ENCODE measurements at places on chromosomes 7 and 10.

GRCh38 chr7:12728192-12728538 lies 40.7 kb downstream of the ARL4A start:
- no peak for DNase-seq

DNA sequence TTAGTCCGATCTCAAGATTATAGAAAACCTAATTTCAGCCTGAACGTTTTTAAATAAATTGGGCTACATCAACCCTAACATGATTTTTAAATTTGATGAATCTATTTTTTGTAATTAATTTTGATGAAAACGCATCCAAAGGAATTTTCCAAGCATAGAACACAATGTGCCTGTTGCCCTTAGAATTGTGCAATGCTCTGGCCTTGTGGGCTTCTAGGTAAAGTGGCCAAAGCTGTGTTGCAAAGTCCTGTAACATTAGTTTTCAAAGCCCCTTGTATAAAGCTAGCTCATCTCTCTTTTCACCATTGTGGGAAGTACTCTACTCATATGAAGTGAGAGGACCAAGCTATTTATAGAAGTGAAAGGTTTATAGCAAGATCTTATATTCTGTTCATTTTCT lies 138.4 kb upstream of the PRPS1L1 start:
- no peak for DNase-seq

DNA sequence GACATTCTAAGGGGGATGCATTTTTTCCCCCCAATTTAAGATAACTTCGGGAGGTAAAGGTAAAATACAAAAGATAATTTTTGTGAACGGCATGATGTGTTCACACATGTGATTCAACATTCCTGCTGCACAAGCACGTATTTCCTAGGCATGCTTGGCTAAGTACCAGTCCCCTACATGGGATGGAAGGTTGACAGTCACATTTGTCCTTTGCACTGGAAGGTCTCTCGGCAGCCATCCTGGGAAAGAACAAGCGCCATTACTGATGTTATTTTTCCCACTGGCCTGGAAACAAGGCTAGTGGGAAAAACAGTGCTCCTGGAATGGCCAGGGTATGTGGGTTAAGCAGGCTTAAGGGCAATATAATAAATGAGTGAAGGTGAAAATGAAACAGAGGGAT lies 276.2 kb upstream of the AOAH start:
- no peak for DNase-seq

GRCh38 chr7:140062528-140063299 lies at the start of gene PARP12:
PARP12 (minus strand) TSS chr7:140062951; CDS start chr7:140062847, 104 bp downstream.
- DNase-seq = peak; percentile 95

DNA sequence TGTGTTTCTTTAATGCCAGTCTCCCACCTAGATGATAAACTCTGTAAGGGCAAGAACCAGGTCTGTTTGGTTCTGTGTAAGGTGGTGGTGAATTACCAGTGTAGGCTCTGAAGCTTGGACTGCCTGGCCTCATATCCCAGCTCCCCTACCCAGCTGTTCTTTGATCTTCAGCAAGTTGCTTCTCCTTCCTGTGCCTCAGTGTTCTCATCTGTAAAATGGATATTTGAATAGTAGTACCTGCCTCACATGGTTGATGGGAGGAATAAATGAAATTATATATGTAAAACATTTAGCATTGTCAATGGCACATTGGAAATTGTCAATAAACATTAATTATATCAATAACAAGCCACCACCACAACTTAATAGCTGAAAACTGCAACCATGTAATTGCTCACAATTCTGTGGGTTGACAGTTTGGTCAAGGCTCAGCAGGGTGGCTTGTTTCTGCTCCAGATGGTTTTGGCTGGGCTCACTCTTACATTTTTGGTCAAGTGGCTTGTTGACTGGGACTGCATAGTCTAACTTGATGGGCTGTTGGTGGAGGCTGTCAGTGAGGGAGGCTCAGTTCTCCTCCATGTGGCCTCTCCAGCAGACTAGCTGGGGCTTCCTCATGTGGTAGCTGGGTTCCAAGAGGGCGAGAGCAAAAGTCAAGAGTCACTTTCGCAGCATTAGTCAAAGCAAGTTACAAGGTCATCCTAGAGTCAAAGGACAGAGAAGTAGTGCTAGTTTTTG lies 84.5 kb upstream of the DUSP5 start:
- peak; percentile 66 for DNase-seq

GRCh38 chr10:50604049-50604640 lies 19.6 kb downstream of the SGMS1 start:
- DNase-seq = no peak

- DNase-seq = no peak
Observed at GRCh38 chr10:128981881-128982615, 485.0 kb upstream of the MGMT start.

Measured in activated CD8-positive, alpha-beta memory T cell treated with anti-CD3 and anti-CD28 coated beads, Interleukin-2, amount 10 ng/mL, durations not matched to agents 7 days and 5 days (primary cell).